ENCODE measurements at places on chromosomes 1 and 21. TPM values are rescaled to one million over a fixed set of nuclear protein-coding genes. Genes with fewer than 3 reads are reported as not detected.

GRCh38 chr1:184276416-184276815 lies 110.4 kb upstream of the C1orf21 start:
- H3K27me3 ChIP-seq = no peaks in the 10 kb centered on the region
- DNase-seq = no peak
- no peaks in the 10 kb centered on the region for H3K36me3 ChIP-seq

- no peak for DNase-seq
- H3K4me1 ChIP-seq = peaks cover 9% of the 10 kb centered on the region
- H3K36me3 ChIP-seq = peaks cover 29% of the 10 kb centered on the region
Measured at GRCh38 chr1:36257375-36257767, 33.1 kb downstream of the THRAP3 start.

DNA sequence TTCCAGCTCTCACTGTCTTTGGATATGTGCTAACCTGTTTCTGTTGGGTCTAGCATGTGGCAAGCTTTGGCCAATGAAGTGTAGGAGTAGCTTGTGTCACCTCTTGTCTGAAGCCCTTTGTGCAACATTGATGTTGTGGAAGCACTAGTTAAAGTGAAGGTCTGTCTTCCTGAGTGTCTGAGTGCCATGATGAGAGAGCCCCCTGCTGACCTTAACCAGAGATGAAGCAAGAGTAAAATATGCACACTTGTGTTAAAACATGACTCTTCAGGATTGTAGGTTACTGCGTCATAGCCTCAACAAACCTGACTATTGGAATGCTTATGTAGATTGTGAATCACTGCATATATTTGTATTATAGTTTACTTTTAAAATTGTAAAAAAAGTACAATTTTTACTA lies 103.7 kb downstream of the NCAM2 start:
- no peaks in the 10 kb centered on the region for H3K4me1 ChIP-seq
- no peaks in the 10 kb centered on the region for H3K27me3 ChIP-seq
- no peaks in the 10 kb centered on the region for H3K36me3 ChIP-seq

KRTAP15-1 gene
- not detected for total RNA-seq

SOX13 gene
- total RNA-seq = 6.8 TPM

DMAP1 gene
- 19.4 TPM for total RNA-seq

Data from osteoblast (primary cell).